ENCODE measurements at places on chromosomes 16 and 17.
A peak's percentile ranks its signal among the peaks of the same experiment; 100 is the strongest.

GRCh38 chr16:84545114-84545737 is 40.8 kb upstream of the MEAK7 start:
- no peak overlapping the region for H3K27ac ChIP-seq
- H3K36me3 ChIP-seq: no peaks in the 10 kb centered on the region
- H3K4me3 ChIP-seq: no peak overlapping the region

GRCh38 chr17:80468242-80468641 is 8.2 kb downstream of the NPTX1 start:
- no peaks in the 10 kb centered on the region for H3K27me3 ChIP-seq
- no peak overlapping the region for H3K4me3 ChIP-seq
- no peak overlapping the region for H3K27ac ChIP-seq
- peaks cover 7% of the 10 kb centered on the region for H3K36me3 ChIP-seq

DNA sequence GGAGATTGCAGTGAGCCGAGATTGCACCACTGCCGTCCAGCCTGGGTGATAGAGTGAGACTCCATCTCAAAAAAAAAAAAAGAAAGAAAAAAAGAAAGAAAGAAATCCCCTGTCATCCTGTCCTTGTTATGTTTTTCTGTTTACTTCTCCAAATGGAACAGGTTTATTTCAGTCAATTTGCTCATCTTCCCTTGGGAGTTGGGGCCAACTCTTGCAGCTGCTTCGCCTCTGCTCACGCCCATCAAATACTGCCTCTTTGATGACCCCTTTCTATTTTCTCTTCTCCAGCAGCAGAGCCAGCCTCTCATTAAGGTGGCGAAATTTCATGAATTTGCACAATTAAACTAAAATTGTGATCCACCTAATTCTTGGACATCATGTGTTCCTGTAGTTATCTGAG is 173.4 kb downstream of the ZNF18 start:
- H3K27me3 ChIP-seq: no peaks in the 10 kb centered on the region
- no peak overlapping the region for H3K27ac ChIP-seq
- DNase-seq: no peak
- no peak overlapping the region for H3K4me3 ChIP-seq
- H3K4me1 ChIP-seq: no peaks in the 10 kb centered on the region

GRCh38 chr17:4479340-4479981 is 19.2 kb upstream of the SPNS2 start:
- no peaks in the 10 kb centered on the region for H3K27me3 ChIP-seq
- H3K36me3 ChIP-seq: no peaks in the 10 kb centered on the region
- H3K27ac ChIP-seq: no peak overlapping the region
- DNase-seq: no peak
- no peak overlapping the region for H3K4me3 ChIP-seq

- H3K27ac ChIP-seq: peak overlapping the region; percentile 97
- no peaks in the 10 kb centered on the region for H3K36me3 ChIP-seq
- H3K27me3 ChIP-seq: no peaks in the 10 kb centered on the region
- DNase-seq: no peak
- peaks cover 5% of the 10 kb centered on the region for H3K4me1 ChIP-seq
- H3K4me3 ChIP-seq: peak overlapping the region; percentile 95
These were observed 528 bp downstream of the ITFG1 start for GRCh38 chr16:47460359-47460710.
